ENCODE measurements at places on chromosomes 5 and 9. TPM values are rescaled to one million over a fixed set of nuclear protein-coding genes. Genes with fewer than 3 reads are reported as not detected.

IFNK gene
- total RNA-seq, result not detected

TSSK1B gene
- not detected for total RNA-seq

FREM1 gene
- total RNA-seq, result 0.44 TPM

GRCh38 chr5:150209099-150209635 lies 19.3 kb downstream of the SLC6A7 start:
- H3K27me3 ChIP-seq, result no peaks in the 10 kb centered on the region
- no peak for DNase-seq
- H3K36me3 ChIP-seq, result no peaks in the 10 kb centered on the region
- no peak overlapping the region for H3K27ac ChIP-seq

SPATA31C1 gene
- 0.15 TPM for total RNA-seq

DNA sequence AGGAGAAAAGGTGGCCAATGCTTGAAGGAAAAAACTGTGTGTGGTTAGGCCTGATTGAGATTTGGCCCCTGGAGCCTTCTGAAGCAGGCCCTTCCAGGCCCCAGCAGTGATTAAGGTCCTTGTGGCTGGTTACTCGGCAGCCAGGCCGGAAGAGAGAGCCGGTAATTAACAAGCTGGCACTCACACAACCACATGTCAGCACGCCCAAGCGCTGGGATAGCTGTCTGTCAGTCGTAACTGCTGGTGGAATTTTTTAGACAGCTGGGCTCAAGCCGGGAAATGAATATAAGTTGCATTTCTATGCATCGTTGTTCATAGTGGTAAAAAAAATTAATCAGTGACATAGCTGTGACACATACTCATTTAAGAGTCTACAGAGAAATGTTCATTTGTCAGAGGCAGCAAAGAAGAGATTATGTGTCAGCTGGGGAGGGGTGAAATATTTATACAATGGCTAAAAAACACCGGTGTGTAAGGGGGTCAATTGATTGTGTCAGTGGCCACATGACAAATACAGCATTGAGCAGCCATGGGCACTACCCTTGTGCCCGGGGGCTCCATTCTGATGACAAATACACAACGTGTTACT lies 13.7 kb upstream of the ARAP3 start:
- H3K27ac ChIP-seq, result no peak overlapping the region
- DNase-seq, result no peak
- H3K27me3 ChIP-seq, result no peaks in the 10 kb centered on the region
- no peaks in the 10 kb centered on the region for H3K36me3 ChIP-seq
- peaks cover 4% of the 10 kb centered on the region for H3K4me1 ChIP-seq
- no peak overlapping the region for H3K4me3 ChIP-seq

KCNIP1 gene
- total RNA-seq, result 0.24 TPM

ZFP37 gene
- total RNA-seq, result 4.8 TPM

DNA sequence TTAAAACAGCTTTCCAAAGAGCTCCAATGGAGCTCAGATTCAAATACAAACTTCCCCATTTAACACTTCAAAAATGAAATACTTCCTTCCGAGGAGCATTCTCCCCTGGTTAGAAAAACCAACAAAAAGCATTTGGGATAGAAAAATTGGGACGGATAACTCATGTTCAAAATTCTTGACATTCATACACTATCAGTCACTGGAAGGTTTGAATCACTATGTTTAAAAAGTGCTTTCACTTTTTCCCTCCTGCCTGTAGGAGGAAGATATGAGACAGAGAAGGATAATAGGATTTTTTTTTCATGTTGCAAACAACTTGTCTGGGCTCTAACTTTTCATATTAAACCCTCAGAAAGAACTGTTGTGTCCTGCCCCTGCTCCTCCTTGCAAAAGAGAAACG lies 412.0 kb downstream of the ACTL7B start:
- no peaks in the 10 kb centered on the region for H3K36me3 ChIP-seq
- DNase-seq, result no peak
- H3K27me3 ChIP-seq, result no peaks in the 10 kb centered on the region
- H3K4me3 ChIP-seq, result no peak overlapping the region

DNA sequence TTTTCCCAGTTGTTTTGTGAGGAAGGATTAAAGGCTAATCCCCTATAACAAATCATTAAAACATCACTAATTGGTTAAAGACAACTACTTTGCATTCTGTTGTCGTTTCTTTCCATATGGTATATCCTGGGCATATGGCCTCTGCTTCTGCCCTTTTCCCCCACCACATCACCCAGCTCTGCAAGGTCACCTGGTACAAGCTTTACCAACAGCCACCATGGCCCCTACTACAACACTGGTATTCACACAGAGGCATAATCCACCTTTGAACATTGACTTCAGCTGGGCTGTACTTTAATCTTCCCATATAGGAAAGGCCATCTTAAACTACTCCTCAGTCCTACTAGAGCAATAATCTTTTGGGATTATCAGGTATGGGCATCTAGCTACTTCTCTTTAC lies 866.1 kb downstream of the TLE4 start:
- no peaks in the 10 kb centered on the region for H3K27me3 ChIP-seq
- no peaks in the 10 kb centered on the region for H3K36me3 ChIP-seq
- H3K4me1 ChIP-seq, result no peaks in the 10 kb centered on the region
- no peak for DNase-seq
- no peak overlapping the region for H3K4me3 ChIP-seq

- no peaks in the 10 kb centered on the region for H3K36me3 ChIP-seq
- DNase-seq, result no peak
- no peaks in the 10 kb centered on the region for H3K27me3 ChIP-seq
Observed at GRCh38 chr9:109705515-109705914, 74.5 kb upstream of the PALM2AKAP2 start.

SYK gene
- 7.9 TPM for total RNA-seq

DNA sequence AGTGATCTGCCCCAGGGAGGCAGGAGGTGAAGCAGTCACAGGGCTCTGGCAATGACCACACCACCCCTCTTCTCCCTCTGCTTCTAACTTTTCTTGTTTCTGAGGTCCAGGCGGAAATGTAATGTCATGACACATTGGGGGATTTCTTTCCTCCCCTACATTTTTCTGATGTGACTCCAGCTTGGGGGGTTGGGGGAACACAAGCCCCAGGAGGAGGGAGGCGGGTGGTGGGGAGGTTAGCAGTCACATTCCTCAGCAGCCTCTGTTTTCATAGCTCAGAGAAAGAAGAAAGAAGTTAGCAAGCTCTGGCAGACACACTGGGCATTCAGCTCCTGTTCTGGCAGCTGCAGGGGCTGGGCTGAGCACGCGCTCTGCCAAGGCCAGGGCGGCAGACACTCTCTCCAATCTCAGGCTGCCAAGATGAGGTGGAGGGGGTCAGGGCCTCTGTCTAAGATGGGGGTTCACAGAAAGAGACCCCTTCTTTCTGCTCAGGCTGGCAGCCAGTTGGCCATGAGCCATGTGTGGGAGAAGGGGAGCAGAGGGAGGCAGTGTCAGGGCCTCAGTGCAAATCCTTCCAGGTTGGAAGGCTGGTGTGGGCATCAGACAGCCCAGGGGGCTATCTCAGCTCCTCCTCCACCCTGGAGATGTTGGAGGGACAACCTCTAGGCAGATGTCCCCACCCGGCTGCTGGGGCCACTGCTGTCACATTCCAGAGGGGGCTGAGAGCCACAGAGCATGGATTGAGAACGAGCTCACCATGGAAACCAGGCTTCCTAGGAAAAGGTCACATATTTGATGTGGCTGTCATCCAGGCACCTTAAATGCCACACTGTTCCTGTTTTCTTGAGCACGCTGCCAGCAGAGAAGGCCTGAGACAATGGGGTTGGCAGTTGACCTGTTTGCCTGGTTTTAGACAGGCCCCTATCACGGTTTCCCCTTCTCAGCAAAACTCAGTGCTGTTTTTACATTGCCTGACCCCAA lies 20.1 kb upstream of the PFDN1 start:
- H3K27me3 ChIP-seq, result no peaks in the 10 kb centered on the region
- no peaks in the 10 kb centered on the region for H3K36me3 ChIP-seq
- no peak overlapping the region for H3K4me3 ChIP-seq
- H3K27ac ChIP-seq, result no peak overlapping the region
- no peak for DNase-seq

GRCh38 chr9:114759512-114760341 lies 46.1 kb downstream of the TNFSF15 start:
- H3K36me3 ChIP-seq, result no peaks in the 10 kb centered on the region
- no peaks in the 10 kb centered on the region for H3K4me1 ChIP-seq
- H3K27ac ChIP-seq, result no peak overlapping the region
- no peaks in the 10 kb centered on the region for H3K27me3 ChIP-seq
- H3K4me3 ChIP-seq, result no peak overlapping the region

DNA sequence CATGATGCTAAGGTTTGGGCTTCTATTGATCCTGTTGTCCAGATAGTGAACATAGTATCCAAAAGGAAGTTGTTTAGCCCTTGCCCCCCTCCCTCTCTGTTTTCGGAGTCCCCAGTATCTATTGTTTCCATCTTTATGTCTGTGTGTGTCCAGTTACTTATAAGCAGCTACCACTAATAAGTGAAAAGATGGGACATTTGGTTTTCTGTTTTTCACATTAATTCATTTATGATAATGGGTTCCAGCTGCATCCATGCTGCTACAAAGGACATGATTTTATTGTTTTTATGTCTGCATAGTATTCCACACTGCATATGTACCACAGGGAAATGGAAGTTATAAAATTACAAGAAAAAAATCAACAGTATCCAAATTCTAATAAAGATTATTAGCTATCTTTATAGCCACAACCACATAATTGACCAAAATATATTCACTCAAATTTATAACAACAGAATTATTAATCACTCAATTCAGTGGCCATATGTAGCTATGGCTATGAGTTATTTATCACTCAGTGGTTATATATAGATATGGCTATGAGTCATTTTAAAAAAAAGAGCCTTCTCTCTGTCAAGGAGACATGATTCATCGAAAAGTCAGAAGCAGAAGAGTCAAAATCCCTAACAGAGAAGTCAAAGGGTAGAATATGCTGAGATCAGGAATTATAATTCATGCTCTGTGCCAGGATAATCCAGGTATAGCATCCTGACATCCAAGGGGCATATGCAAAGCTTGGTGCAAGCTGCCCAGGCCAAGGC lies 367.5 kb downstream of the DEPDC1B start:
- no peak for DNase-seq
- H3K36me3 ChIP-seq, result no peaks in the 10 kb centered on the region
- H3K4me3 ChIP-seq, result no peak overlapping the region

HBEGF gene
- total RNA-seq, result 2.4 TPM

SHISAL2B gene
- total RNA-seq, result 5.0 TPM

IL13 gene
- not detected for total RNA-seq

DNA sequence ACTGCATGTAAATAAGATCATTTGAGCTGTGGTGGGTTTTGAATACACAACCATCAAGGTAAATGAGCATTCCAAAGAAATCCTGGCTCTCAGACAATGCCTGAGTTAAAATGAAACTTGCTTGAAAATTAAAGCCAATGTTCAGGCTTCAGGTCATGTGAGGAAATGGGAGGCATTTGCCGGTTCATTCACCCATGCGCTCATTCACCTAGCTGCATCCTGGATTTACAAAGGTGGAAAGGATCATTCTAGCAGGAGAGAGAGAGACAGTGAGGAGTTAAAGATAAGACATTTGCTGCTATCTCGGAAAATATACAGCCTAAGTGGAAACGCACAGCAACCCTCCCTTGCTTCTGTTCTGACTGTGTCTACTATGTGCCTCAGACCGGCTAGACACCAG lies 143.8 kb upstream of the KLF4 start:
- no peaks in the 10 kb centered on the region for H3K36me3 ChIP-seq
- no peaks in the 10 kb centered on the region for H3K27me3 ChIP-seq
- no peak overlapping the region for H3K4me3 ChIP-seq
- no peak for DNase-seq
- peaks cover 20% of the 10 kb centered on the region for H3K4me1 ChIP-seq

DNA sequence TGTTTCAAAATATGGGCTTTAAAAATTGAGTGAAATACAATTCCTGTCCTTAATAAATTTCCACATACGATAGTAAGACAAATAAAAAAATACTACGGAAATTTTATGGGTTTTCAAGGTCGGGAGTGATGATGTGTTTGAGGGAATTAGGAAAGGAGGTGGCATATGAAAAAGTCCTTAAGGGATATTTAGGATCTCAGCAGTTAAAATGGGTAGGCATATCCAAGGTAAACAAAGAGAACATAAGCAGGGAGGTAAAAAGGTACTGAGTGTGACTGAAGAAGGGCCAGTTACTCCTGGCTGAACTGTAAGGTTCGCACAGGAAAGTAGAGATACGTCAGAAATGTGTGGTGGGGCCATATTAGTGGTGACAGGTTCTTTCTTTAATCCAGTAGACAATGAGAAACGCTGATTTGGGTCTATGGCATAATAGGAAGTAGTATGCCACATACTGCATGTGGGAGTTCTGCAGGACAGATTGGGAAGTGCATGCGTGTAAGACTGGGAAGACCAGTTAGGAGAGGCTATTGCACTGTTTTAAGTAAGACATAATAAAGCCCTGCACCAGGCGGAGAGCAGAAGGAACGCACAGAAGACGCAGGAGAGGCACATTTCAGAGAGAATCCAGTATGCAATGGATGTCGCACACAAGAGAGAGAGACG lies 937 bp upstream of the HMGCR start:
- H3K36me3 ChIP-seq, result peaks cover 11% of the 10 kb centered on the region
- DNase-seq, result no peak
- peak overlapping the region; percentile 63 for H3K27ac ChIP-seq

COL5A1 gene
- total RNA-seq, result 9.5 TPM

- peak; percentile 47 for DNase-seq
- H3K36me3 ChIP-seq, result peaks cover 67% of the 10 kb centered on the region
- no peak overlapping the region for H3K27ac ChIP-seq
- H3K4me3 ChIP-seq, result peak overlapping the region; percentile 95
- no peaks in the 10 kb centered on the region for H3K27me3 ChIP-seq
Observed at GRCh38 chr5:1801967-1802295, 724 bp downstream of the NDUFS6 start.

DNA sequence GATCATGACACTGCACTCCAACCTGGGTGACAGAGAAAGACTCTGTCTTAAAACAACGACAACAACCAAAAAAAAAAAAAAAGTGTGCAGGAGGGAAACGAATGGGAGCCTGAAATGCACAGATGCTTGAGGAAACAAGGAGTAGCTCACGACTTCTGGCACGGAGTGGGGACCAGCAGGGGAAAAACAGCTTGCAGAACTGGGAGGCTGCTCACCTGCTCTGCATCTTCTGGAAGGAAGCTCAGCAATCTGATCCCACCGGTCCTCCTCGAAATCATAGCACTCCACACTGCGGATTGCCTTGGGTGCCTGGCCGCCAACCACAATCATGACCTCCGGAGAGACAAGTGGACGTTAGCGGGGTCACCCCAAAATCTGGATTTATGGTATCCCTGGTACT lies 96.2 kb downstream of the KLHL3 start:
- DNase-seq, result no peak
- no peaks in the 10 kb centered on the region for H3K27me3 ChIP-seq
- no peaks in the 10 kb centered on the region for H3K4me1 ChIP-seq

WNK2 gene
- total RNA-seq, result 69.4 TPM

DNA sequence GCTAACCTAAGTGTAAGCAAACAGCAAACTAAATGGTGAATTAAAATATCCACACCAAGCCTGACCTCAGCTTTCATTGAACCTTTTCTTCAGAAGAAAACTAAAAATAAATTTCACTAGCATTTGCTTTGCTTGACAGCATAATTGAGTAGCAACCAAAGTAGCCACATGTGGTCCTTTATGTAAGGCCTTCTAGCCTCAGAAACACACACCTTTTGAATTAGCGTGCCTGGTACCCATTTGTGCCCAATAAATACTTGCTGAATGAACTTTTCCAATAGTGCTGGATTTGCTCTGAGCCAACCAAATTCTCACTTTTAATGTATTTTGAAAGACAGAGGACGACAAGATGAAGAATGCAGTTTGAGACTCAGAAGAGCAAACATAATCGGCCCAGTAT lies 2.1 kb upstream of the NIPBL start:
- DNase-seq, result no peak
- no peak overlapping the region for H3K27ac ChIP-seq
- no peaks in the 10 kb centered on the region for H3K36me3 ChIP-seq

- DNase-seq, result peak; percentile 38
- H3K36me3 ChIP-seq, result peaks cover 4% of the 10 kb centered on the region
- H3K27me3 ChIP-seq, result no peaks in the 10 kb centered on the region
- no peak overlapping the region for H3K27ac ChIP-seq
- H3K4me3 ChIP-seq, result no peak overlapping the region
Observed at GRCh38 chr9:95268681-95269080, 48.8 kb downstream of the FANCC start.
